ENCODE measurements at places on chromosomes 3 and 15. TPM values are rescaled to one million over a fixed set of nuclear protein-coding genes. Genes with fewer than 3 reads are reported as not detected.

The MED12L gene
- 0.11 TPM for polyA plus RNA-seq

The SLC22A13 gene
- polyA plus RNA-seq, result not detected

The COPG1 gene
- 66.5 TPM for polyA plus RNA-seq

The FETUB gene
- not detected for polyA plus RNA-seq

The CFAP91 gene
- polyA plus RNA-seq, result 1.4 TPM

The FSTL1 gene
- polyA plus RNA-seq, result 445 TPM

The TM6SF1 gene
- 3.7 TPM for polyA plus RNA-seq

The TRH gene
- 0.04 TPM for polyA plus RNA-seq

The SH2D7 gene
- not detected for polyA plus RNA-seq

The SEMA6D gene
- polyA plus RNA-seq, result 2.5 TPM
